Stimulated activated CD4-positive, alpha-beta T cell treated with anti-CD3 and anti-CD28 coated beads, TNF-alpha, amount 100 ng/mL, for 1 hour (primary cell): ENCODE measurements at places on chromosomes 2 and 18.

DNA sequence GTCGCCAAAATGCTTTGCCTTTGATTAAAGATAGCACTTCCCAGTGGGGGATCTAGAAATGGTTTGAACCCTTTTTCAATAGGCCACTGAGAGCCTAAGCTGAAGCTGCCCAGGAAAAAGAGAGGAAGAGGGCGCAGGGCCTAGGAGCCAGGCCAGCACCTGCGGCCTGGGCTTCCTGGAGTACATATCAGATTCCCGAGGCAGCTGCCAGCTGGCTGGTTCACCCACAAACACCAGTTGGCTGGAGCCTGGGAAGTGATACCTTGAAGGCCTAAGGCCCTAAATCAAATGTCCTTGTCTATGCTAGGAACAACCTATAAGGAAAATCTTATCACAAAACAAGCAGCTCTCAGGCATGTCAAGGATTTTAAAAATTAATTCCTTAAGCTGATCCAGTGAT, 37.1 kb downstream of the ANKRD44 start:
- DNase-seq, result no peak

- no peak for DNase-seq
These were observed 200.2 kb downstream of the RIT2 start for GRCh38 chr18:42915299-42915698.

DNA sequence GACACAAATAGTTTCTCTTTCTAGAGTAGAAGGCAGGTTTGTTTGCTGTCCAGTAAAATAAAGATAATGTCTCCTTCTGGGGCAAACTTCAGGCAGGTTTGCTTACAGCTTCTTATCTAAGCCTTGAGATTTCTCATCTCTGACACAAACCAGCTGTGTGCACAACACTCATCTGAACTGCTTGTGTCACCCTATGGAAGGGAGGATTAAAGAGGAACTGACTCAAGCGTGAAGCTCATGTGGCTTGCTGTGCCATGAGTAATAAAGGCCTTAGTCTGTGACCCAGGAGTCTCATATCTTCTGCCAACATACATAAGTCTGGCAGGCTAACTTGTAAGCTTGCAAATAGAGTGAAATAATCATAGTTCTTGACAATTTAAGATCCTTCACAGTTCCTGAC, 24.2 kb upstream of the CPO start:
- no peak for DNase-seq

- DNase-seq, result no peak
These were observed 174.9 kb downstream of the EPHA4 start for GRCh38 chr2:221397187-221397586.

DNA sequence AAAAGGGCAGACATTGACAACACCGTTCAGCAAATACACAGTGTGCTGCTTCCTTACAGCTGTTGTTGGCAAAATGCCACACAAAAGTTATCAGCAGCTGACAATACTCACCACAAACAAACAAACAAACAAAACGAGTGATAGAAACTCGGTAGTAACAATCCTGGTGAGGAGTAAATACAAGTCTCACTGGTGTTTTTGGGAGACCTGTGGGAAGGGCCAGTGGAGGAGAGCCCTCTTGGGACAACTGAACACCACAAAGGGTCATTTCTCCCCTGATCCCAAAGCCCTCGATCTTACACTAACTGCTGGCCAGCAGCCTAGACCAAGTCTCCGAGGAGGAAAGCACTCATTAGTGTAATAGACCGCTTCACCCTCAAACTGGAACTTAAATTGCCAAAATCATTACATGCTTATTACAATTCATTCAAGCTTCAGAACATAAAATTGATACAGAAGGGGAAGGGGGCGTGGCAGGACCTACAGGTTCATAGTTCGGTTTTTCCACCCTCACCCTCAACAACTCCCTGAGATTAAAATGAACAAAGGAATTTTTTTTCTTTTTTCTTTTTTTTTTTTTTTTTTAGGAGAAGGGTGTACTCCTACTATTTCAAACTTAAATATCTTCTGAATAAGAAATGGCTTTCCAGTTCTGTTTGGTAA, 5.0 kb downstream of the AP1S3 start:
- DNase-seq, result no peak

GRCh38 chr2:133054297-133054696, 384.3 kb upstream of the LYPD1 start:
- DNase-seq, result no peak

GRCh38 chr2:159080641-159081040, 112.2 kb downstream of the TANC1 start:
- DNase-seq, result no peak

DNA sequence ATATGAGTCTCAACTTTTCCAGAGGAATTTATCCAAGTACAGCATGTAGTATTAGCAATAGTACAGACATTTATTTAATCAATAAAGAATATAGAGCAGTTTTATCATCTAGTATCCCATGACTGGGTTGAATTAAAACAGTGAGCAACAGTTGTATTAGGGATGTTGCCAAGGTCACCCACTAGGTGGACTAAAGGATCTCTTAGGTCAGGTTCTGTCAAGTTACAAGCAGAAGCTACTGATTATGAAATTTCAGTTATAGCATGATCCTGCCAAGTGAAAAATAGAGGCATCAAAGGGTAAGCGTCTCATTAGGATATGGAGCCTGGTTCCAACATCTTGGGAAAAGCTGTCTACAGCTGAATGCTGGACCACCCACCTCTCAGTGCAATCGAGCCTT, 52.1 kb upstream of the LAPTM4A start:
- DNase-seq, result no peak

- no peak for DNase-seq
These were observed 534.9 kb upstream of the TNP1 start for GRCh38 chr2:217394510-217395351.

- no peak for DNase-seq
These were observed 75.7 kb downstream of the AOX1 start for GRCh38 chr2:200661477-200661876.

- DNase-seq, result no peak
These were observed 130.6 kb upstream of the CDH7 start for GRCh38 chr18:65620076-65620696.

DNA sequence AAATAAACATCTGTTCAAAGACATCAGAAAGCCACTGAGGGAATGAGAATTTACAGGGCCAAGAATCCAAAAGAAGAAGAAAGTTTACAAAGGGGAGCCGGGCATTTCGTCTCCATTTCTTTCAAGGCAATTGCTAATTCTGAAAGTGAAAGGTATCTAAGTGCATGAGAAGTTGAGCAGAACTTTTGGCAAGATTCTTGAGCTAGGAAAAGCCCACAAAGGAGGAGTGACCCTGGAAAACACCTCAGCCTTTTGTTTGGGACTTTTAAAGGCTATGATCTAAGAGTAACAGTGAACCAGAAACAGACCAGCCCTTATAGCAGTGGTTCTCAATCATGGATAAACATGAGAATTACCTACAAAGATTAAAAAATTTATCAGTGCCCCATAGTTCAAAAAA, 87.4 kb downstream of the MDH1 start:
- DNase-seq, result no peak

GRCh38 chr2:71552356-71552755, 99.0 kb downstream of the DYSF start:
- no peak for DNase-seq

DNA sequence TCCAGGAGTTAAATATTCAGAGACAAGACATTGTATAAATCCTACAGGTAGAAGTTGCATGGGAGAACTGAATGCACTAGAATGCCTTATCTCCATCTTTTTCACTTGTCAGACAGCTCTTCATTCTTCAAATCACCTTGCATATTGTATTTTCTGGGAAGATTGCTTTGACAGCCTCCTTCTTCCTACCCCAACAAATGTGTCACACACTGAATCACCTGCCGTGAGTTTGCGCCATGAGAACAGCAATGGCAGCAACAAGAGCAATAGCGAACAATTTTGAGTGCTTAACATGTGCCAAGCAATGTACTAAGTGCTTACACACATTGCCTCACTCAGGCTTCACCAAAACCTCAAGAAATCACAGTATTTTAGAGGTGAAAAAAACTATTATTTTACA, 161.3 kb upstream of the REG3G start:
- DNase-seq, result no peak

GRCh38 chr2:215930505-215931253, 82.7 kb downstream of the MREG start:
- DNase-seq, result no peak

GRCh38 chr18:6010284-6010683, 115.0 kb upstream of the TMEM200C start:
- no peak for DNase-seq

- DNase-seq, result no peak
These were observed 87.3 kb downstream of the PDK1 start for GRCh38 chr2:172643142-172643541.

DNA sequence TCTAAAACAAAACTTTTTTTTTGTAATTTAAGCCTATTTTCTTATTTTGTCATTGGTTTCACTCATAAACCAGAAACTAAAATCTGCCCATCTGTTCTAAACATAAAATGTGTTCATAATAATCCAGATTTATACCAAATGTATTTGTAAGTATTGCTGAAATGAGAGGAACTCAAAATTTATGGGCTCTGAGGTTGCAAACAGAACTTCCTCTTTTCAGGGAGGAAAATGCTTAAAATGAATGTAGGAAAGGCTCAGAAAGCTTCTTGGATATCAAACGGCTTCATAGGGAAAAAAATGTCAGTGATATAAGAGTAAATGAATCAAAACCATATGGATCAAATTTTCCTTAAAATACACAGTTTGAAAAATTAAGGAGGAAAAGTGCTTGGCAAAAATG, 83.9 kb downstream of the PAX3 start:
- DNase-seq, result no peak

GRCh38 chr18:39162013-39162827, 1596.6 kb upstream of the CELF4 start:
- no peak for DNase-seq

GRCh38 chr2:80037310-80037709, 267.2 kb downstream of the LRRTM1 start:
- no peak for DNase-seq

- peak; percentile 22 for DNase-seq
These were observed 17.6 kb upstream of the BOK start for GRCh38 chr2:241540771-241541561.

DNA sequence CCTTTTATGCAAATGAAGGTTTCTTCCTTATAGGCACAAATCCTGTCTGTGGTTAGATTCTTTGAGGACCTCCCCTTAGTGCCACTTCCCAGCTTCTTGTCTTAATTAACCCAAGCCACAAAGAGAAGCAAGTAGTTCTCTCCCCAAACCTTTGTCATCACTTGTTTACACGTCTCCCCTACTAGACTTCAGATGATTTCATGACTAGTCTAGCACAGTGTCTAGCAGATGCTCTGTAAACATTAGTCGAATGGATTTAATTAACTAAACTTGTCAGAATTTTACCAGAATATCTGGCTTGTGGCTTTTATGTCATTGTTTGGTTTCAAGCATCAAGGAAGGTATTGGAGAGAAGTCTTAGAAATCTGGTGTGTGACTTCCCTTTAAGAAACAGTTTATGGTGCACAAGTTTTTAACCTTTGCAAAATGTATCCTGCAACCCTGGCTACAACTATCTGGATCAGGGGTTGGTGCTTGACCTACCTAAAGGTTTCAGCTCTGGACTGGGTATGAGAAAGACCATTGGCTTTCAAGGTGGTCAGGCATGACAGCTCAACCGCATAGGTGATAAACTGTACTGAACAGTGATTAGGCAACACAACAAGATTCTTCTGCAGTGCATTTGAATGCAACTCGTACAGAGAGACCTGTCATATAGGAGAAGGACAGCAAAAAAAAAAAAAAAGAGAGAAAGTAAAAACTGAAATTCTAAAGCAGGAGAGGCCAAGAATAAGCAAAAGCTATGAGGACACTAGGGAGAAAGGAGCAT, 93.2 kb upstream of the CCDC150 start:
- DNase-seq, result no peak

DNA sequence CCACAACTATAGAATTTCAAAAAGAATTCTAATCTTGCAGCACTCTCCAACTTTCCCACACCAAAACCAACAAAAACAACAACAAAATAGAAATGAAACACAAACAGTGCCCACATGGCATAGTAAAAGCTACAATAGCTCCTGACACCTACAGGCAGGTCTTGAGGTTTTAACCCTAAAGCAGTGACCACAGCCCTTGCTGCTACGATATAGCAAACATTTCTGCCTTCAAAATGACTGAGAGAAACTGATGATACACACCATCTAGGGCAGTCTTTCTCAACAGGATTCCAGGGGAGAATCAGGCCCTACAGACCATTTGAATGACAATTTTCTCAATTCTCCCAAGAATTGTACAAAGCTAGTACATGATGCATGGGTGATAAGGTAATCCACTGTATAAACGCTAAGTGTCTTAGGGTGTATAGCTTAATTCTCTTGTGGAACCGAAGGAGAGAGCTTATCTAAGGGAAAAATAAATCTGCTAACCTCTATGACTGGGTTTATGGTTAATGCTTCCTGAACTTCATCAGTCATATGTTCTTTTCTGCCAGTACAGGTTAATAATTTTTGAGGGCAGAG, 46.5 kb downstream of the TRAK2 start:
- no peak for DNase-seq

DNA sequence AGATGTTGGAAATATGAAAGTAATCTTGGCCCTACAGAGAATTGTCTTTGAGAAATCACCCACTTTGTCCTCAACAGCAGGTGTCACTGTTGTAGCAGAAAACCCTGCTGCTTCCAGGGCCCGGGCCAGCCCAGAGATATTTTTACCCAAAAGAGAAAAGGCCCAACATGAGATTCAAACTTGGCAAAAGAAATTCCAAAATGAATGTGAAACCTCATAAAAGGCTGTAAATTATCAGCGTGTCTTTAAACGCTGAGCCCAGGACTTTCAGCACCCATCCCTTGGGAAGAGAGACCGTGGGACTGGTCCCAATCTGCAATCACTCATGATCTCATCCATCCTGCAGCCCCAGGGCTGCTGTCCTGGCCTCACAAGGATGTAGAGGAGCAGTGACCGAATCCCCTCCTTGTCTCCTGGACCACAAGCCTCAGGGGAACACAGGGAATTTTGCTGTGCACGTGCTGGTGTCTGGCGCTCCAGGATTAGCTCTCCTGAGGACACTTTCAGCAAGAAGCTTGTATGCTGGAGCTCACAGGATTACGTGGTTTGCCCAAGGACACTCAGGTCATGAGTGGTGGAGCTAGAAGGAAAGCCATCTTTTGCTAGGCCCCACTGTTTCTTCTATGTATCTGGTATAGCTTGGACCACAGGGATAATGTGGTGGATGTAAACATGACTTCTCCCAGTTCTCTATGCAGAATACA, 202.1 kb downstream of the RNF144A start:
- no peak for DNase-seq

- DNase-seq, result no peak
These were observed 25.0 kb downstream of the DNER start for GRCh38 chr2:229689307-229689839.

DNA sequence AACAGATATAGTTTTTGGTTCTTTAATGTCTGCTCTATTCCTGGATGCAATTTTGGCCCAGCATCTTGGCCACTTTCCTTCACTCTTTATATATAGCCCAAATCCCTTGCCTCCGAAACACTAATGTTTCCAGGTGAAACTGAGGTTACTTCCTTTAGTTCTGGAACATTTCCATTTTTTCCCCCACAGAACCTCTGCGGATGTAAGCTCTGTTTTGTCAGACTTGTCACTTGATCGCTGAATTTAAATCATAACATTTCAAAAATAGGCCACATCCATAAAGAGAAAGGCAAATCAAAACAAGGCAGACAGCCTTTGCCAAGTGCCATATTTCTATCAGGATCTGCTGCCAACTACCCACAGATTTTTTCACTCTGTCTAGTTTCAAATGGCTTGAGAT, 115.1 kb downstream of the ANKRD44 start:
- DNase-seq, result no peak

- DNase-seq, result no peak
These were observed 361.8 kb downstream of the RNF144A start for GRCh38 chr2:7278984-7279383.

- no peak for DNase-seq
These were observed 59.2 kb downstream of the DOCK10 start for GRCh38 chr2:224982910-224983711.

- DNase-seq, result no peak
These were observed 363.7 kb upstream of the CHAC2 start for GRCh38 chr2:53403792-53404413.
